Fibroblast of lung (primary cell): ENCODE measurements at places on chromosomes 1 and 21.
A peak's percentile ranks its signal among the peaks of the same experiment; 100 is the strongest.

- DNase-seq: no peak
Measured at GRCh38 chr1:245488346-245489129, 333.8 kb downstream of the KIF26B start.

DNA sequence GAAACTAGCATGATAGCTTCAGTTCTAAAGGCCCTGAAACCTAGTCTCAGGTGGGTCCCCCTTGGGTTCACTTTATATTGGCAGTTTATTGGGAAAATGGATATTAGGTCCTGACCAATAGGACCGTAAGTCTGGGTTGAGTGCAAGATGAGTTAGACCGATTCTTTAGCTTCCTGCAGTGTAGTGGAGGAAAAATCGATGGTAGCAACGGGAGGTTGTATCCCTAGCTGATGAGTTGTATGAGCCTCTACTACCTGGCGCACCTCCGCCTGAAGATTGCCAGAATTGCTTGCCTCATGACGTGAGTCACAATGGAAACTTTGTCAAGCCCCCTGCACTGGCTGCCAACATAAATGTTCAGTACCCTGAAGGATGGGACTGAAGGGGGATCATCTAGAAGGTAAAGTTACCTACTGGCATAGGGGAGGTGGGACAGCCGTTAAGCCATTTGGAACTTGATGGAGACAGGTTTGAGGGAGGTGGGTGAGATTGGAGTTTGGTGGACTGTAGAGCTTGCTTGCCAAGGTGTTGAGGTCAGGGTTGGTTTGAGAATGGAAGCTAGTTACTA lies 3.9 kb downstream of the RCC1 start:
- peak; percentile 22 for DNase-seq

DNA sequence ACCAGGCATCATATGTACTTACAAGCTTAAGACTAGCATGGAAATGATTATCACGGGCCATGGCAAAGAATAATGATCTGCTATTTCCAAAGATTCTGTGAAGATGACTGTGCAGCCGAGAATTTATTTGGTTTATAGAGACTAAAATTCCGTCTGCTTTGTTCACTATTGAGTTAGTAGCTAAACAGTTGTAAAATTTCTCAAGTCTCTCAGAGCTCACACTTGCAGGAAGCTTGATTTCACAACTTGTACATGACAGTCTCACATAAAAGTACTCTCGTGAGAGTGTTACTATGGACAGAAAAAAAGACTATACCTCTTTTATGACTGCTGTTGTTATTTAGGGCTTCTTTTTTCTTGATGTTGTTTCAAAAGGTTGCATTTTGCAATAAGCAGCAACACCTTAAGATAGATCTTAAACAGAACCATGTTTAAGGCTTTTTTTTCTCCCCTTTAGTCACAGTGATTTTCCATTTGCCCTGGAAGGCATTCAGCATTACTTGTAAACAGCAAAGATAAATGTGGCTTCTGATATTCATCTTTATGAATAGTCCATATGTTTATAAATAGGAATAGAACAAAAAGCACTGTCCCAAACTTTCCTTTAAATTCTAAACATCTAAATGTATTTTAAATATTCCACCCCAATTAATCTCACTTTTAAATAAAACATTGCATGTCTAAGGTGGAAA lies 24.8 kb downstream of the ST6GALNAC5 start:
- peak; percentile 14 for DNase-seq

DNA sequence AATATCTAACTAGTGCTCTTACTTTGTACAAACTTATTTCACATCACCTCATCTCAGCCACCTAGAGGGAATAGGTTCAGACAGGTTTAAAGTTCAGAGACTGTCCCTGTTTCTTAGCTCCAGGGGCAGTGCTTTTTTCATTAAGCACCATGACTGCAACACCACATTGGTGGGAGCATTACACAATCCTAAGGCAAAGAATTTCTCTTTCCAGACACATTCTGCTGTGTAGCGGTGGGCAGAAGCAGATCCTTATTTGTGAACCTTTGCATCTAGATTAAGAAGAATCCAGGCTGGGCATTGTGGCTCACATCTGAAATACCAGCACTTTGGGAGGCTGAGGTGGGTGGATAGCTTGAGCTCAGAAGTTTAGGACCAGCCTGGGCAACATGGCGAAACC lies 16.1 kb downstream of the LCA5L start:
- DNase-seq: no peak

GRCh38 chr1:97875996-97876395 lies 44.8 kb downstream of the DPYD start:
- DNase-seq: peak; percentile 70

- no peak for DNase-seq
Measured at GRCh38 chr21:17482928-17483327, 29.9 kb upstream of the CXADR start.

GRCh38 chr1:185916861-185917260 lies 182.7 kb downstream of the HMCN1 start:
- DNase-seq: no peak

DNA sequence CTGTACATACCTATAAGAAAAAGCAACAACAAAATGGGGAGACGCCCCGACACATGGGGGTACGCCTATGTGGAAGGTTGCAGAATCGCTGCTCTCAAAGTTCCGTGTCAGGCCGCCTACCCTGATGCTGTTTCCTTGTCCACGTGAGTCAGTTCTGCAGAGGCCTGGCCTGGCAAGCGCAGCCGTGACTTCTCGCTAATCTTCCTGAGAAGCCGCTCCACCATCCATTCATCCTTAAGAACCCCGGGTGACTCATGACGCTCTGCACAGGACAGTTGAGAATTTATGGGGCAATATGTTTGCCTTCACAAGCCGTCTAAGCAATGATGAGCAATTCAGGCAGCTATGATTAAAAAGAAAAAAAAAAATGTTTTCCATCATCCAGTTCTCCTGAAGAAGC lies 122.3 kb upstream of the TMPRSS2 start:
- DNase-seq: peak; percentile 100

GRCh38 chr21:36113647-36114428 lies 21.0 kb upstream of the CBR3 start:
- DNase-seq: no peak

- peak; percentile 14 for DNase-seq
Measured at GRCh38 chr1:79929356-79929755, 922.8 kb upstream of the ADGRL4 start.

DNA sequence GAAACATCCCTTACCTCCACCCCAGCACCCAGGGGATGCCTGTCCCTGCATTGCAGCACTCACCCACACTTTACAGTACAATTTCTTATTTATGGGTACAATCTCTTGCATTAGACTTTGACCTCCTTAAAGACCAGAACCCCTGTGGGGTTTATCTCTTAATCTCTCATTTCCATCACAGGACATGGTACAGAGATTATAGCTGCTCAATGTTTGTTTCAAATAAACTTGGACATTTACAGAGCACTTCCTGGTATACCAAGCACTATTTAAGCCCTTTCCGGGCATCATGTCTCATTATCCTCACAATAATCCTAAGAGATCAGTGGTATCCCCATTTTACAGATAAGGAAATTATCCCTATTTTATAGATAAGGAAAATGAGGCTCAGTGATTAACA lies 31.9 kb downstream of the FYB2 start:
- no peak for DNase-seq

DNA sequence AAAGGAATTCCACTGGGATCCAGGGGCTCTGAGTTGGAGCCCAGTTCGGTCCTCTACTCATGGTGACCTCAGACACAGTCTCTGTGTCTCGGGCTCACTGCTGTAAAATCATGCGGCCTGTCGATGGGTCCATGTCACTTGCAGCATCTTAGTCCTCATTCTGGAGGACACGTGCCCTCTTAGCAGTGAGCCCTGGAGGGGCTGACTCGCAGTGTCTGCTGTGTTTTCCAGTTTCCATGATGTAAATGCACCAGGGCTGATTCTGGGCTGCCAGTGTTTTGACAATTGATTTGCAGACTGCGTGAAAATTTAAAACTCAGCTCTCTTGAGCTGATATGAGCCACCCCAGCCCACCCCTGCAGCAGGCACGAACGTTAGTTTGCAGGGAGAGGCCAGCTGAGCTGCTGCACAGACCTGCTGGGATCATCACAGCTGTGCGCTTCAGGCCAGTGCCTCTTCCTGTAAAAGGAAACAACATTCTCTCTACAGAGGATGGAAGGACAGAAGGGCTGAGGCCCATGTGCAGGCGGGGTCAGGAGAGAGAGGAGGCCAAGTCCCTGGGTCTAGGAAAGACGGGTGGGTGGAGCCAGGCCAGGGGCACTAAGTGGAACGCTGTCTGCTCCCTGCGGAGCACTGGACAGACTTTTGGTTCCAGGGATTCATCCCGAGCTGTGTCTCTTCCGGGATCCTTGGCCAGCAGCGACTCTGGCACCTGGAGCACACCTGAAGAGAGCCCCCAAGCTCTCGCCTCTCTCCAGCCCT lies 42.6 kb downstream of the RSPH1 start:
- no peak for DNase-seq

GRCh38 chr1:210743038-210743437 lies 390.9 kb downstream of the KCNH1 start:
- no peak for DNase-seq

DNA sequence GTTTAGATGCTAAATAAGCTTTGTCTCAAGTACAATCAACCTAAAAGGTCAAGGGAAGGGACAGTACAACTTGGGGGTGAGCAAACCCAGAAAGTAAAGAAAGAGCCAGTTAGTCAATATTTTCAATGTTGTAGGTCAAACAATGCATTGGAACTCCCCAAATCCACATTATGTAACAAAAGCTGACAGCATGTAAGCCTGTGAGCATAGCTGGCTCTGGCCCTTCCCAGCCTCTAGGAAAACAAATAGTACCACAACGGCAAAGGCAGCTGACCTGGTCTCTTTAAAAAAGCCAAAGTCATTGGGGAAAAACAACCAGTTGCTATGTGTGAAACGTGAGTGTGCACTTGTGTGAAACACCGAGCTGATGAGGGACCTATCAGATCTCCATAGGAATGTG lies 3.4 kb downstream of the CBR1 start:
- no peak for DNase-seq

DNA sequence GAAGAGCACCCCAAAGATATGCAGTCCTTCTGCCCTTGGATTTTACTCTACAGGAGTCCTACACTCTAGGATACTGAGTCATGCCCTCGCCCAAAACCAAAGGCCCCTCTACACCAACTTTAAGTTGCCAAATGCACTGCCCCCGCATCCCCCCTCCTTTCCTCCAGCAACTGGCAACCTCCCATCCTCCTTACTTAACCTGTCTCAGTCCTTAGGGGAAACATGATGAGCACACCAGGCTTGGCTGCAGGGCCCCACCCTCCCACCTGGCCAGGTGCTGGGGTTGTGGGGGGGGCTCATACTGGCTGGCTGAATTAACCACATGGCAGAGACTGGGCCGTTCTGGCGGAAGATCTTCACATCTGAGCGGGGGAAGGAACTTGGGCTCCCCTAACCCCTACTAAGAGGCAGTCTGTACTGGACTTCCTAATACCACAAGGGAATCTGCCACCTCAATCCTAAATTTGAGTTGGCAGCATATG lies 1.2 kb downstream of the HDGF start:
- peak; percentile 38 for DNase-seq

DNA sequence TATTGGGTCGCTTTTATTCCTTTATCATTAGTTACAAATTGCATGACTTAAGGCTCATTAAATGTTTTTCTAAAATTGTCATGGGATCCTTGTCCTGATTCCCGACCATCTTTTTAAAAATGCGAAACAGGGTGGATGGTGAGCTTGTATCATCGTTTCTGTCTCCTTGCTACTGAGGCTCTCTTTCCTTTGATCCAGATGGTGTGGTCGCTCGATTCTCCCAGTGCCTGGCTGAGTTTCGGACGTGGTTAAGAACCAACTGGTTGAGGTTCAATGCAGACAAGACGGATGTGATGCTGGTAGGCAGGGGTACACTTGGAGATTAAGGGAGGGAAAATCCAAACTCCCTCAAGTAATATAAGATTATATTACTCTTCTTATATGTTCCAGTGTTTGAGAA lies 1.2 kb downstream of the MIER1 start:
- DNase-seq: no peak

GRCh38 chr1:240426051-240426450 lies 185.9 kb downstream of the GREM2 start:
- DNase-seq: no peak

- no peak for DNase-seq
Measured at GRCh38 chr1:66978201-66978600, 53.4 kb downstream of the MIER1 start.
